ENCODE measurements at places on chromosomes 11 and 22. TPM values are rescaled to one million over a fixed set of nuclear protein-coding genes. Genes with fewer than 3 reads are reported as not detected.

DNA sequence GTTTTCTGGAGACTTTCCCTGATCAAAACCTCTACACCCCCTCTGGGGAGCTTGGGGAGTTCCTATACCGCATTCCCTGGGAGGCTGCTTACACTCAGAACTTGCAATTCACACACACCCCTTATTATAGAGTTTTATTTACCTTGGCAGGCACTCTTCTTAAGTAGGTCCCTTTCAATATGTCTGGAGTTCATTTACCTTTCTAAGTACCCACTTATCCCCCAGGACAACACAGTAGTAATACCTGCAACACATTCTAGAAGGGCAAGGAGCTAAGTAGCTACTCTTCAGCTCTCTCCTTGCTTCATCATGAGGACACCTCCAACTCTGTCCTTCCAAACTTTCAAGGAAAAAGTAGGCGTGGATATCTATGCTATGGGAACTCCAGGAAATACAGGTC is 127.8 kb upstream of the ANO3 start:
- DNase-seq, result no peak

Gene MYRF
- total RNA-seq, result 1.9 TPM

GRCh38 chr11:59271811-59272327 is 59.1 kb upstream of the MPEG1 start:
- DNase-seq, result no peak

Gene MUC5AC
- total RNA-seq, result not detected

- DNase-seq, result no peak
These were observed 249.1 kb downstream of the TTC28 start for GRCh38 chr22:28430466-28431025.

- no peak for DNase-seq
These were observed 61.3 kb upstream of the NARS2 start for GRCh38 chr11:78635814-78636506.

DNA sequence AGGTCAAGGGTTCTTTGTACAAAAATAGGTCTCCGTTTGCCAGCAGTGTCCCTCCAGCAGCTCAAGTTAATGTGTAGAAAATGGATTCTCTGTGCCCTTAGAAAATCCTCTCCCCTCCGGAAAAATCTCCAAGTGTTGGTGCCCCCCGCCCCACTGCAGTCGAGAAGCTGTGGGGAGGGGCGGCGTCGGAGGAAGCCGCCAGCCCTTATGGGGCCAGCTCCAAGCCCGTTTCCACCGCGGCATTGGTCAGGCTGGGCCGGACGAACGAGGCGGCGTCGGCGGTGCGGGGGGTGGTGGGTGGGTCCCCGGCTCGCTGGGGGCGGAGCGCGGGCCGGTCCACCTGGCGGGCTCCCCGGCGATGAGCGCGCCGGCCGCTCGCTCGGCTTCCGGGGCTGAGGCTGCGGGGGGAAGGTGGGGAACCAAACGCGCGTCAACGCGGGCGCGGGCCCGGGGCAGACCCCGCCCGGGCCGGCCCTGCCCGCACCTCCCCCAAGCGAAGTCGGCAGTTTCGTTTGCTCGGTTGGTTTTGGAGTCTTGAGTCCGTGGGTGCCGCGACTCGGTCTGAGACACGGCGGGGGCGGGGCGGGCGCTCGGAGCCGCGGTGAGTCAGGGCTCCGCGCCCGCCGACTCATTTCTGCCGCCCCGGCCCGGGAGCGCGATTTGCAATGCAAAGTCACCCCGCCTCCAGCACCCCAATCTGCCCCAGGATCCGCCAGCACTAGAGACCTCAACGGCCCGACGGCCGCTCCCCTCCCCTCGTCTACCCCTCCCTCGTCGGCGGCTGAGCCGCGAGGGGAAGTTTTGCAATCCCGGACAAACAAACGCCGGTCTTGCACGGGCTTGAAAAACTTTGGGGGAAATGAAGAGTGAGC is 1.4 kb downstream of the ASCL2 start:
- peak; percentile 82 for DNase-seq

- DNase-seq, result no peak
These were observed 69.2 kb downstream of the CCDC34 start for GRCh38 chr11:27293515-27294417.

Gene LIF
- 3.7 TPM for total RNA-seq

All from right cardiac atrium (tissue), 5 donors.